ENCODE measurements at places on chromosomes 11 and 22. TPM values are rescaled to one million over a fixed set of nuclear protein-coding genes. Genes with fewer than 3 reads are reported as not detected.

GRCh38 chr22:46050916-46051614 lies 74.1 kb upstream of the WNT7B start:
- DNase-seq = no peak

GRCh38 chr22:45677063-45677462 lies 5.4 kb downstream of the ATXN10 start:
- no peak for DNase-seq

GRCh38 chr11:2095198-2095520 lies 44.0 kb downstream of the IGF2 start:
- DNase-seq = no peak

GRCh38 chr11:130128626-130129025 lies 31.0 kb upstream of the ST14 start:
- DNase-seq = no peak

RAB3IL1 gene
- total RNA-seq = 0.35 TPM

VSIG10L2 gene
- not detected for total RNA-seq
